ENCODE measurements at places on chromosomes 12 and 14.

DNA sequence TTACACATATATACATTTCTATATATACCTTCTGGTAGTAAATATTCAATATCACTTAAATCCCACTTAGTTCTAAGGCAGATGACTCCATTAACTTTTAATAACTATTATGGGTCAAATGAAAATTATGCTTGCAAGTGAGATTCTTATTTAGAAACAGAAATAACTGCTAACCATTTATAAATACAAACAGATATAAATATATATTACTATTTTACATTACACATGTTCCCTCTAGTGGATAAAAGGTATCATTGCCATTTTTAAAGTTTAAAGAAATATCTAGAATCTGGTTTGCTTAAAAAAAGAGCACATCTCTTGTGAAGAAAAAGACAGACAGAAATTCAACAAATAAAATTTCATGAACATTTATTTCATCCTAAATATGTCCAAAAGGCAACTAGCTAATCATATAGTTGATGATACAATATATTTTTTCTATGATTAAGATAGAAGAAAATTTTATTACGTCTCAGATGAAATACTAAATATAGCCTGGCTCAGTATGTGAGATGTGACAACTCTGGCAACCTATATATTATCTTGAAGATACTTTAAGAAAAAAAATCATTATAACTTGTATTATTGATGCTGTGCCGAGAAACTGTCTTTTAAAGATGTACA, 11.7 kb upstream of the RAD51AP1 start:
- no peak for DNase-seq

DNA sequence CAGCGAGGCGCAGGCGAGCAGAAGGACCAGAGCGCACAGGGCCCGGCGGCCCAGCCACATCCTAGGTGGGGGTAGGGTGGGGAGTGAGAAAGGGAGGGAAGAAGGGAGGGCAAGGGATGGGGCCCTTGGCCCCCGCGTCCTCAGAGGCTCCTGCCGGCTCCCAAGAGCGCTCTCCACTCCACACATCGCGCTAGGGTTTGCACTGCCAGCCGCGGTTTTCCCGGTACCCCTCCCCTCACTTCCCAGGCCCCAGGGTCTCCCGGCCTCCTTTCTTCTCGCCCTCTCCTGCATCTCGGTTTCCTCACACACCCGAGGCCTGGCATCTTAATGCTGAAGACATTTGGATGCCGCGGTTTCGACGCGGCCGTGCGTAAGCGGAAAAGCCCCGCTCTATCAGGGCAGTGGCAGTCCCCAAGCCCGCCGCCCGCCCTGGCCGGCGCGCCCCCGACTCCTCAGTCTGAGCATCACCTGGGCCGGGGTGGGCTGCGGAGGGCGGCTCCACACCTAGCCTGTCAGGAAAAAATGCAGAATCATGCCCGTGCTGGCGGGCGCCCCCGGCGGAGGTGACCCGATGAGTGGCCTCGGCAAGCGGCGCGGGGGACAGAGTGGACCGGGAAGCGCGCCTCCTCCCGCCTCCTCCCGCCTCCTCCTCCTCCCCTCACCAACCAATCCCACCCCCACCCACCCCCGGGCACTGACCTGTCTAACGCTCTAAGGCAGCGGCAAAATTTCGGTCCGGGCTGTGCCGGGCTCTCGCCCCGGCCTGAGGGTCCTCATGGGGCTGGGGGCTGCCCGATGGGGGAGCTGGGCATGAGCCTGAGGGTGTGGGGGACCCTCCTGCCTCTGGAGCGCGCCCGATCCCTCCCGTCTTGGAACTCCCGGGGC, 686 bp downstream of the B4GALNT1 start:
- no peak for DNase-seq

DNA sequence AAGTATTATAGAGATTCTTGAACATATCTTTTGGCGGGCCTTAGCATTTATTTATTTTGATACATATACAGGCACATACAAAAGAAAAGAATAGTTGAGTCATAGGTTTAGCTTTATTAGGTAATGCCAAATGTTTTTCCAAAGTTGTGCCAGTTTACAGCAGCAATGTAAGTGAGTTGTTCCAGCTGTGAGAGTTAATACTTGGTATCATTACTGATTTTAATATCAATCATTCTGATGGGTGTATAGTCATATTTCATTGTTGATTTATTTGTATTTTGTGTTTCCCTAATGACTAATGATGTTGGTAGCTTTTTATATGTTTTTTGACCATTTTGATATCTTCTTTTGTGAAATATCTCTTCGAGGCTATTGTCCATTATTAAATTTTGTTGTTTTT, 122.4 kb downstream of the MIPOL1 start:
- DNase-seq = no peak

- DNase-seq = no peak
Observed at GRCh38 chr12:6181583-6182278, 18.5 kb upstream of the CD9 start.

- DNase-seq = peak; percentile 50
Observed at GRCh38 chr12:56206452-56207166, 15.1 kb downstream of the RNF41 start.

DNA sequence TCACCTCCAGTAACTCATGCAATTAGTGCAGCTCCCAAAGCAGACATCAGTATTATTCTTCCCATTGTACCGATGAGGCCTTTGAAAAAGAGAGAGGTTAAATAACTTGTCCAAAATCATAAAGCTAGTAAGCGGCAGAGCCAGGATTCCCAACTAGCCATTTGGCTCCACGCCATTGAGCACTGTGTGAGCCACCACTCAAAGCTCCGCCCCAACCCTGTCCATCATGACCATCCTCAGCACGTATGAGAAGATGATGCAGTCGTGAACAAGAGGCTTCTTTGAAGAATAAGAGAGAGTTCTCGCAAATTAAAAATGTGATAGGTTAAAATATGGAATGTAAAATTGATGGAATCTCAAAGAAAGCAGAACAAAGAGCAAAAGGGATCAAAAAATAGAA, 14.6 kb downstream of the CLMN start:
- DNase-seq = no peak
